ENCODE measurements at places on chromosomes 2 and 18. TPM values are rescaled to one million over a fixed set of nuclear protein-coding genes. Genes with fewer than 3 reads are reported as not detected.

The ZNF892 gene
- total RNA-seq: 2.8 TPM

The ABCG8 gene
- not detected for total RNA-seq

The MSTN gene
- total RNA-seq: 0.12 TPM

- no peak for DNase-seq
These were observed 527.4 kb downstream of the RNF144A start for GRCh38 chr2:7444626-7445025.

GRCh38 chr2:154670083-154670482 lies 28.4 kb upstream of the KCNJ3 start:
- no peak for DNase-seq

DNA sequence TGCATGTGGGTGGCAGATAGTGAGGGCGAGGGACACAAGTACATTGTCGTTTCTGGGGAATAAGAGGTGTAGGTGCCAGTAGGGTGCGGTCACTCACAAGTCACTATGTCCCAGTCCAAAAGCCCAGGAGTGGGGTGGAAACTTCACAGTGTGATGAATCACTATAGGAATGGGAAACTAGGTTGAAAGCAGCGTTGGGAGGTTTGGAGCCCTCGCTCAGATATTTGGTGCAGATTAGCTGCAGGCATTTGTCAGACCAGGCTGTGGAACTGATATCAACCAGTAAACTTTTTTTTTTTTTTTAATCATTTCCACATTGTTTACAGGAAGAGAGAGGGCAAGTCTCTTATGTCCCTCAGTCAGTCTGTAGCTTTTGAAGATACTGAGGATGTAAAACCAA lies 121.8 kb downstream of the CERS6 start:
- no peak for DNase-seq

The FAP gene
- 1.4 TPM for total RNA-seq

The CRYBA2 gene
- total RNA-seq: not detected

DNA sequence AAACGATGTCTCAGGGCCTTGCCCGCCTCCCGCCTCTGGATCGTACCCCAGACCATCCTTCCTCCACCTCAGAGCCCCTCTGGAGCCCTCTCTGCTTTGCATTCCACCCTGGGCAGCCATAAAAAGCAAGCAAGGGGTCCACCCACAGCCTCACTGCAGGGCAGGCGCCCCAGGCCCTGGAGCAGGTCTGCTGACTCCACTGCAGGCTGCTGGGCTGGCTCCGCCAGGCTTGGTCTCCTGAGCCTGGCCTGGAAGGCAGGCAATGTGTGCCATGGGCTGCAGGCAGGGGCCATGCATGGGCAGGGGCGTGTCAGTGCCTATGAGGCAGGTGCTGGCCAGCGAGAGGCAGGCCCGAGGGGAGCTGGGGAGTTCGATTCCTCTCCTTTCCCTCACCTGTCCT lies 186.0 kb downstream of the ANKRD30B start:
- DNase-seq: no peak

The GBX2 gene
- total RNA-seq: not detected

DNA sequence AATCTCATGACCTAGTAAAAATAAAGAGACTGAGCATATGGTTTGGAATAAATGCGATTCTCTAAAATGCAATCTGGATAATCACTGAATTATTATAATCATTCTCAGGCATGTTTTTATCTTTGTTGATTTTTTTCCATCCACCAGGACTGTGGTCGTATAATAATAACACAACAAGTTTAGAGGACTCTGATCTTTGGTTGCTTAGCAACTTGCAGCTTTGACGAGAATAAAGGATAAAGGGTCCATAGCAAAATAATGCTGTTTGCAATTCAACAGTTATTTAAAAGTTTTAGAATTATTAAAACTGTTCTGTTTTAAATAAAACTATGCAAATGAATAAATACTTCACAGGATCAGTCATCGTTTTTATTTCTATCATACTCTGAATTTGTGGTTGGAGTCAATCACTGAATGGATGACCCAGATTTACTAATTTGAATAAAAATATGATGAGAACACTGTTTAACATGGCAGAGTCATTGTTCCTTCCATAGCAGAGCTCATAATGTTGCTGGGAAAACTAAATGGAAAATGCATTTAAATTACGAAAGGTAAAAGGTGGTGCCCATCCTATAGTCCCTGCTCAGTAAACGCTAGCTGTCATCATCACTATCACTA lies 29.3 kb downstream of the DNER start:
- no peak for DNase-seq

The SMYD1 gene
- total RNA-seq: 116 TPM

- peak; percentile 69 for DNase-seq
These were observed 125.8 kb downstream of the TANC1 start for GRCh38 chr2:159094173-159094737.

- DNase-seq: no peak
These were observed 282.0 kb downstream of the DPP10 start for GRCh38 chr2:114724454-114724853.

Measured in left cardiac atrium (tissue), 4 donors.